ENCODE measurements at places on chromosomes 16 and 17.

- no peak for DNase-seq
Measured at GRCh38 chr17:306536-307294, 45.9 kb downstream of the RPH3AL start.

DNA sequence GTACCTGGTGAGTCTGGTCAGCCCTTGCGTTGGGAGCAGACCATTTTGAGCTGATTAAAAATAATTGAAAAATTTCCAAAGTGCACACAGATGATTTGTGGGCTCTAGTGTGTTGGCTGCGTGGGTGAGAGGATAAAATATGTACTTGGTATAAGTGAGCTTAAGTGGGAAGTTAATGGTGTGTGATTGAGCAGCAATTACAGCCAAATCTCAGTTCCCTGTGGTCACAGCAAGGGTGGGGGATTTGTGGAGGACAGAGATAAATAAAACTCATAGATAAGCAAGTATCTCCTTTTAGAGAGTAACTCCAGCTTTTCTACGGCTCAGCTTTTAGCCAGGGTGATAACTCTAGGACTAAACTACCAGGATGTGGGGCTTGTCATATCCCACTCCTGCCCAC is 390.4 kb downstream of the UTP18 start:
- no peak for DNase-seq

- DNase-seq = no peak
Measured at GRCh38 chr16:4200000-4200780, 41.7 kb downstream of the SRL start.

DNA sequence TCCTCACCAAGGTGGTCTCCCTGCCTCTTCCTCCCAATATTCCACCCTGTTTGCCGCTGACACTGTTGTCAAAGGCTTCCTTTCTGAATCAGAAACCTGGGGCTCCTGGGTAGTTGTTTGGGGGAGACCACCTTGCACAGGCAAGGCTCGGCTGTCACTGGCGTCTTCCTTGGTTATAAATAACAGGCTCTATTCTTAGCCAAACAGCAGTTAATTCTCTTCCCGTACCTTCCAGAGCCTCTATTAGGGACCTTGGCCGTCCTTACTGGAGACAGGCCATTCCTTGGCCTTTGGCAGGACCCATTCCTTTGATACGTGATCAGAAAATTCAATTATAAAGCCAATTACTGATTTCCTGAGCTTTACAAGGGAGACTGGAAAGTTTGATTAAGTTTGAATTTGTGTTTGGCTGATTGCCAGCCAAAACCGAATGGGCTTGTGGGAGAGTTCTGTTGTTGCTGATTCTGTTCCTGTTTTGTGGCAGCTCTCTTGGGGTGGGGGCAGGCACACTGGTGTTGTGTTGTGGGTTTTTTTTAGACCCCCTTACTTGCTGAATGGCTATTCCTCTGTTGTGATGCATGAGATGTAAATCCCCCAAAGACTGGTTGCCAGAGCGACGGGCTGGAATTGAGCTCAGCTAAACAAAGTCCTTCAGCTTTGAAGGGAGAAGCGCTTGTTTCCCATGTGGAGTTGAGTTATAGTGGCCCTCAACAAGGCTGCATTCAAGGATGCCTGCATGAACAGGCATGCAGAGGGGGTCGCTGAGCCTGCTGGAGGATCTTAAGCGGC is 104.6 kb downstream of the GNAO1 start:
- no peak for DNase-seq

DNA sequence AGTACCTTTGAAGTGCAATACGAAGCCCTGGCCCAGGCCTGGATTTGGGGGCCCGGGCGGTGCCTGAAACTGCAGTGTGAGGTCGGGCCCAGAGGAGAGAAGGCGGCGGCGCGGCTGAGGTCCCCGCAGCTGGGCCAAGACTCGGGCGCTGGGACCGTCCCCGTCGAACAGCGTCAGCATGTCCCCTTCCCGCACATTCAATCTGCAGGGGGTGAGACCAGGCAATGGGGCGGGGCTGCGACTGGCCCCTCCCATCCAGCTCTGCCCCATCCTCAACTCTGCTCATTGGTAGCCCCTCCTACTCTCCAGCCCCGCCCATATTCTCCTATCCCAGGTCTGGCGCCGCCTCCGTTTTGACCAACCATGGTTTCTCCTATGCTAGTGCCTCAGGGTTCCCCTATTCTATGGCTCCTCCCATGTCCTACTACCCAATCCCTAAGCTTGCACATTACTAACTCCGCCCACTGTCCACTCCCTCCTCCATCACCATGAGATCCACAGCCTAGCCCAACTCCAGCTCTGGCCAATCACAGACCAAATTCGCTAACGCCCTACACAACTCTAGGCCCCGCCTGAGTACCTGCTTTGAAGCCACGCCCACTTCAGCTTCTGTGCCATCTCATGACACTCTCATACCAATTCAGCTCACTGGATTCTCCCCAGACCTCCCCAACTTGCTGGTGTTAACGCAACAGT is 14.4 kb upstream of the CDIPT start:
- DNase-seq = peak; percentile 68

DNA sequence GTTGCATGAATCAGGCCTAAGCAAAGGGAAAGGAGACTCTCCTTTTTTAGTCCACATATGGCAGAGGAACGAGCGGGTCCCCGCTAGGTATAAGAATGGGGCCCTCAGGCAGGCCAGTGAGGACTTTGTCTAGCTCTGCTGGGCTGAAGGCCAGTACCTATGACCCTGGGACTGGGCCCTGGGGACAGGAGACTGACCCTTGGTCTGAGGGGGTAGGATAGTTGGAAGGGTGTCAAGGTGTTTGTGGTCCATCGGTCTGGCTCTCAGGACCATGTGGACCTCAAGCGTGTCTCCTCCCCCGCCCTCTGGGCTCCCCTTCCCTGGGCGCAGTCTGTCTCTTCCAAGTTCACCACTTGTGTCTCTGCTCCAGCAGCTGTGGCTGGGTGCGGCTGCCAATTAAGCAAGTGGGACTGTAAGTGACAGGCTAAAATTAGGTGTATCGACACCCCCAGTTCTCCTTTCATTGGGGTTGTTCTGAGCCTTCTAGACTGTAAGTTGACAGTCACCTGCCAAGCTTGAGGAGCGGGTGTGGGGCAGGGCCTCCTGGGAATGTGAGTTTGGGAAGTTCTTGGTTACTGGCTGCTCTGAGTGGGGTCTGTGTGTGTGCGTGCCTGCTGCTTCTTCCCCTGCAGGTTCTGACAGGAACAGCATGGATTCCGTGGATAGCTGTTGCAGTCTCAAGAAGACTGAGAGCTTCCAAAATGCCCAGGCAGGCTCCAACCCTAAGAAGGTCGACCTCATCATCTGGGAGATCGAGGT is 24.5 kb downstream of the AKAP1 start:
- DNase-seq = no peak

DNA sequence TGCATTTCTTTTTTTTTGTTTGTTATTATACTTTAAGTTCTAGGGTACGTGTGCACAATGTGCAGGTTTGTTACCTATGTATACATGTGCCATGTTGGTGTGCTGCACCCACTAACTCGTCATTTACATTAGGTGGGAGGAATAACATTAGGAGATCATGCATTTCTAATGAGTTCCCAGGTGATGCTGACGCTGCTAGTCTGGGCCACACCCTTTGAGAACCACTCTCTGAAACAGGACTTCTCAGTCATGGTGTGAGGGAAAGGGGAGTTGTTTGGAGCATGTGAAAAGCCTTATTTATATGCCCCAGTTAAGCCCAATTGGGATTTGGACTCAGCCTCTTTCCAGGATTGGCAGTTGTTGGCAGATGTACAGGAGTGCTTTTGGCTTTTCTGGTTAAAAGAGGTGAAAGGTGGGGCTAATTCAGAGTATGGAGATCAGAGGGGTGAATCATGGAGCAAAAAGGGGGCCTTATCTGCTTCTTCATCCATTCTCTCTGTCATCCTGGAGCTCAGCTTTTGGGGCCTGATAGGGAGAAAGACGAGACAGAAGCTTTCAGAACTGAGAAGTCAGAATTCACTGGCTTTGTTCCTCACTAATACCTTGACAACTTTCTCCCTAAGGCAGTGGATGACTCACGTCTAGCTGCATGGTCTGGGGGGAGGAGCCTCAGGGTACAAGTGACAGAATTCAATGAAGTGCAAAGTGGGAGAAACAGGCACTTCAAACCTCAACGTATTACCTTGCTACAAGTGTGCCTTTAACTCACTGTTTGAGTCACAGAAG is 180.0 kb upstream of the CACNG3 start:
- no peak for DNase-seq

- no peak for DNase-seq
Measured at GRCh38 chr17:37299257-37299980, 76.4 kb upstream of the C17orf78 start.

- no peak for DNase-seq
Measured at GRCh38 chr16:722835-723633, 2.1 kb downstream of the ANTKMT start.

- DNase-seq = no peak
Measured at GRCh38 chr16:3166505-3166886, 21.5 kb upstream of the OR1F1 start.

DNA sequence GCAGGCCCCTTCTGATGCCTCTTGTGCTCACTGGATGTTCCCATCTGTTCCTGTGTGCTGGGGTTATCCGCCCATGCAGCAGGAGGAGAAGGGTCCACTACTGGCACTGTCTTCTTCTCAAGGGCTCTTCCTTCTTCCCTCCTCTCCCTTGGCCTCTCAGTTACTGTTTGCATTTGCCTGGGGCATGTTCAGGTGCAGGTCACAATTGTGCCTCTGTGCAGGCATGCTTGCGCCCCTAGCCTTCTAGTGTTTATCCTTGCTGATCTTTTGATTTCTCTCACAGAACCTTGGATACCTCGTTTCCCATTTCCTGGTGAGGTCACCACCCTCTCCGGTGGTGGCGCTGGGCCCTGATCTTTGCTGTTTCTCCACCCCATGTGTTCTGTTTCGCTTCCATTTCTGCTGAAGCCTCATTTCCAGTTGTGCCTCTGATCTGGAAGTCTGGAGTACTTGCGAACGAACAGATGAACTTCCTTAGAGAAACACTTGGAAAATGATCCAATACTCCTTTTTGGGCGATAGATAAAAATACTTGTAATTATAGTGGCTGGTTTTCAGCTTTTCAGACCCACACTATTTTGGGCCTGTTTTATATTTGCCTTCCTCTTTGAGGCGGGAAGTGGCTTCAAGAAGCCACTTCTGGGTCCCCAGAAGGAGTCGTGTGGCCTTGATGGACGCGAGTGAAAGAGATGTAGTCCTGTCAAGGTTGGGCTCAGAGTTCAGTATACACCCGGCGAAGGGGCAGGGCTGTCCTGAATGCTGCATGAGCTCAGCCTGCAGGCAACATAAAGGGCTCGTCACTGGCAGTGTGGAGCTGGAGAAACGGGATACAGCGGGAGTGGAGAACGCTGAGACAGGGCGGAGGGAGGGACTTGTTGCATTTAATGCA is 312.9 kb downstream of the SNX29 start:
- DNase-seq = no peak

DNA sequence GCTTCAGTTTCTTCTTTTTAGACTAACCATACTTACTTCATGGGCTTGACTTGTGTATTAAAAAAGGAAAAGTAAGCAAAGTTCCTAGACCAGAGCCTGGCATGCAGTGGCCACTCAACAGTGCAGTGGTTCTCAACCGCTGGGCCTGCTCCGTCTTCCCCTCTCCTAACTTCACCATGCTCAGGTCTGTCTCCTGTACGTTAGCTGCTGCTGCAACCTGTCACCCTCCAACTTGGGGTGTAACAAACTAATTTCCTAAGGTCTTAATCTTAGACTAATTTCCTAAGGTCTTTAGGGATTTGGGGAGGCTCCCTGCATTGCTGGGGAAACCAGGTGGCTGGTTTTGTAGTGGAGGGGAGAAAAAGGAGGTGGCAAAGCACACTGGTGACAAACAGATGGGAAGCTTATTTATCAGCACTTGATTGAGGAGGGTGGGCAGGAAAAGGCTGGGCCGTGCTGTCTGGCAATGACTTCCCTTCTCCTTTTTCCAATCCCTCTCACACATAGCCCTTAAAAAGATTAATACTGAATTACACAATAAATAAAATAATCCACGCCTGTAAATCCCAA is 2.2 kb upstream of the ARL4D start:
- DNase-seq = no peak
